ENCODE measurements at places on chromosomes 4 and X. TPM values are rescaled to one million over a fixed set of nuclear protein-coding genes. Genes with fewer than 3 reads are reported as not detected.

DNA sequence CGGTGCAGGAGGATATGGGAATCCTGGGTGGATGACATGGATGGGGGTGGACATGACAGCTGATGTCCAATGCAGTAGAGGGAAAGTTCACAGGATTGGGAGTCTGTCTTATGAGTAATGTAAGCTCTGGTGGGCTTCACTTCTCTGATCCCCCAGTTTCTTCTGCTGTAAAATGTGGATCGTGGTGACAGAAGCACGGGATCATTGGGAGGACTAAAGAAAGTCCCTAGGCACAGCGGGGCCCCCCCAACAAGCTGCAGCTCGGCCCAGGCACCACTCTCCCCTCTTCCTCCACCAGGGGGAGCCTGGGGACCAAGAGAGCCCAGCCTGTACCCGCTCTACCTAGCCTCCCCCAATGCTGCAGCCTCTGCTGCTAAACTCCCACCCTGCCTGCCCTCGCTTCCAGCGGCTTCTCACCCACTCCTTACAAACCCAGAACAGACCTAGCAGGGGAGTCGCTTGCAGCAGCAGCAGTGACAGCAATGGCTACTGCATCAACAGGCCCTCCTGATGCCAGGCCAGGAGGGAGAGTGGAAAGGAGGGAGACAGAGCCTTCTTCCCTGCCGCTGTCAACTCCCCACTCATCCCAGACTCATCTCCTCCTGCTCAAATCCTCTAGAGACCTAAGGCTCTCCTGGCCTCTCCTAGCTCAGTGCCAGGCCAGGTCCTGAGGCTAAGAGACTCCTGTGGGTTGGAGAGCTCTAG is 36.1 kb upstream of the IQSEC2 start:
- peak; percentile 45 for DNase-seq

GRCh38 chr4:1293991-1294390 is 4.3 kb downstream of the MAEA start:
- DNase-seq, result no peak

- DNase-seq, result no peak
These were observed 159.1 kb upstream of the PSAPL1 start for GRCh38 chr4:7593646-7594412.

- DNase-seq, result no peak
These were observed 67.0 kb downstream of the AASDH start for GRCh38 chr4:56320293-56320692.

DNA sequence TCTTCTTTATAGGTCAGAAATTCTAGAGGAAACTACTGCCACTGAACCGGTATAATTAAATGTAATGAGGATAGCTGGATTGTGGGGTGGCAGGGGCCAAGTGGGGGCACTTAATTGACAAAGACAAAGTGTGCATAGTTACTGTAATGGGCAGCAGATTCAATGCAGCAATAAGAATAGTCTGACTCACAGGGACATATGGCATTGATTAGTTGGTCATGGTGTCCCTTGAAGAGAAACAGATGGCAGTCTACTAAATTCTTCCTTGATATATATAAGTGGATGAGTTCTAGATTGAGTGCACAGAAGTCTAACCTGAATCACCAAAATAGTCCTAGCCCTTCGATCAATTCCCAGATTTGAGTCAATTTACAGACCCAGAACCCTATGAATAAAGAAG is 31.6 kb downstream of the ETDC start:
- DNase-seq, result no peak

GRCh38 chr4:54675721-54676461 is 18.1 kb downstream of the KIT start:
- no peak for DNase-seq

- no peak for DNase-seq
These were observed 70.8 kb downstream of the SMIM20 start for GRCh38 chr4:25984796-25985195.

- DNase-seq, result no peak
These were observed 59.8 kb upstream of the MAML3 start for GRCh38 chr4:140213749-140214148.

GRCh38 chr4:85761803-85762528 is 287.0 kb downstream of the ARHGAP24 start:
- DNase-seq, result no peak

DNA sequence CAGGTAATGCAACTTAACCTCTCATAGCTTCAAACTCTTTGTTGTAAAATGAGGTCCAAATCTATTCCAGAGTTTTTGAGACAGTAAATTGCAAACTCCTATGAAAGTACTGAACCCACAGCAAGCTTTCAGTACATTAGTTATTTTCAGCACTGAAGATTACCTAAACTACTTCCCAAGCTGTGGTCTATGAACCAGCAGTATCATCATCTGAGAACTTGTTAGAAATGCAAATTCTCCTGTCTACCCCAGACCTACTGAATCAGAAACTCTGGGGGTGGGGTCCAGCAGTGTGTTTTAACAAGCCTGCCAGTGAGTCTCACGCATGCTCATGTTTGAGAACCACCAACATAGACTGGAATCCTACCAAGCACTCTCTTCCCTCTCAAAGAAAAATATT is 5.7 kb upstream of the CASP6 start:
- no peak for DNase-seq

DNA sequence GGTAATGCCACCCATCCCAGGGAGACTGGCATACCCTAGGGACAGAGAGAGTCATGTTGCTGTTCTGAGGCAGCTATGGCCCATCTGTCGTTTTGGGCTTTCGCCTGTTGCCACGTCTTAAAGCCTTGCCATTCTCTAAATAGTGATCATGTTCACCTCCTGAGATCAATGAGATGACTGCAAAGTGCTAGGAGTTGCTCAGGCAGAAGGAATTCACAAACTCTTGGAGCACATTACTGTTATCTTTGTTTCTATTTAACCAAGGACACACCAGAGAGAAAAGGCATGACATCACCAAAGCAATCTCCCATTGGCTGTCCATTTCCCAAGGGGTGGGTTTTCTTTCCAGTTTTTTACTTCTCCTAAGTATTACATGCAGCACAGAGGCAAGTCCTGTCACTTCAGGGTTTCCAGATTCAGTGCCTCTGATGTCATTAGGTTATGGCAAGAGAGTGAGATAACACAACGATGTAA is 37.1 kb upstream of the SETD7 start:
- no peak for DNase-seq

The GABRB1 gene
- polyA plus RNA-seq, result 0.67 TPM

The TMEM47 gene
- polyA plus RNA-seq, result 28.0 TPM

The ZFP92 gene
- polyA plus RNA-seq, result 0.92 TPM

The CSN1S1 gene
- polyA plus RNA-seq, result not detected

The OR13H1 gene
- not detected for polyA plus RNA-seq

The MAGEC3 gene
- polyA plus RNA-seq, result 0.57 TPM

The WNK3 gene
- polyA plus RNA-seq, result 4.9 TPM

Data from renal cortex interstitium (tissue), 15 donors.